Prostate gland (tissue), 2 donors: ENCODE measurements at places on chromosomes 5 and 9.

DNA sequence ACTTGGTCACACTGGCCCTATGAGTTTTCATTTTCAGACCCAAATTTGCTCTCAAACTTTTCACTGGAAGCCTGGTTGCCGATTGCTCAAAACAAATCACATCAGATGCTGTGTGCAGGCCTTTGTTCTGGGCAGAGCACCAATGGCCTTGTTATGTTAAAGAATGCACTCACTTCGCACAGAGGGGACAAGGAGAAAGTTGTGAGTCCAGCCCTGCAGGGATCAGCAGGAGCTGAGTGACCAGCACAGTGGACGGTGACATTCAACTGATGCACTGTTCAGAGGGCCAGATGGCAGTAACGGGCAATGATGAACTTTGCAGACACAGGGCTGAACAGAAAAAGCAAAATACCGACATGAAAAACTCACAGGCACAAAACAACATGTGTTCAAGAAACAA, 86.1 kb downstream of the BARX1 start:
- DNase-seq = no peak

- peak; percentile 38 for DNase-seq
These were observed 7.0 kb downstream of the SQSTM1 start for GRCh38 chr5:179827680-179828079.

DNA sequence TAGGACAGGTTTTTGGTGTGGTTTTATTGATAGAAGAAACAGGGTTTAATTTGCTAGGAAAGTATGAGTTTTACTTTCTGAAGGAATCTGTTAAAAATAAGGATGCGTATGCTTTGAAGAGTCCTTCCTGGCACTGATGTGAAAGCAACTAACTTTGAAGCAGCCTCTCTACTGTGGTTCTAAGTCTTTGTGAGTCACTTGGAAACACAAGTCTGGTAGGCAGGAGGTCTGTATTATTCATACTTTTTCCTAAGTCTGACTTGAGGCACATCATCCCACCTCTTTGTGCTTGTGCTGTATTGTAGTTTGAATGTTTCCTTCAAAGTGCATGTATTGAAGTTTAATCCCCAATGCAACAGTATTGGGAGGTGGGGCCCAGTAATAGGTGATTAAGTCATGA, 129.0 kb downstream of the TAF11L14 start:
- no peak for DNase-seq

- DNase-seq = no peak
These were observed 9.3 kb downstream of the WHRN start for GRCh38 chr9:114496011-114496410.

DNA sequence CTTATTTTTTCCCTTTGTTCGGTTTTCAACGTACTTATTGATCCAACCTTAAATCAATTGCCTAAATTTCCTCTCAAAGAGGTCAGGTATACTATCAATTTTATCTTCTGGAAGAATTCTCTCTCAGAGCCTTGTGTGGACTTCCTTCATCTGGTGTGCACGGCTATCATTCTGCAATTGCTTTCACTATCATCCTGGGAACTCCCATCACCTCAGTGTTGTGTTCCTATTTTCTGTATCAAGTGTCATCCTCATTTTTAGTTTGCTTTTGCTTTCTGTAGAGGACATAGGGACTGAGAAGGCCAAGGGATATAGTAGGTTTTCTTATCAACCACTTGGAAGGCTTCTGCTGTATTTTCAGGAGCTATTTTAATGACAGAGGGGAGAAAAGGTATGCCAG, 11.3 kb downstream of the STOM start:
- no peak for DNase-seq

- no peak for DNase-seq
These were observed 22.8 kb downstream of the FBXW5 start for GRCh38 chr9:136921718-136922117.

DNA sequence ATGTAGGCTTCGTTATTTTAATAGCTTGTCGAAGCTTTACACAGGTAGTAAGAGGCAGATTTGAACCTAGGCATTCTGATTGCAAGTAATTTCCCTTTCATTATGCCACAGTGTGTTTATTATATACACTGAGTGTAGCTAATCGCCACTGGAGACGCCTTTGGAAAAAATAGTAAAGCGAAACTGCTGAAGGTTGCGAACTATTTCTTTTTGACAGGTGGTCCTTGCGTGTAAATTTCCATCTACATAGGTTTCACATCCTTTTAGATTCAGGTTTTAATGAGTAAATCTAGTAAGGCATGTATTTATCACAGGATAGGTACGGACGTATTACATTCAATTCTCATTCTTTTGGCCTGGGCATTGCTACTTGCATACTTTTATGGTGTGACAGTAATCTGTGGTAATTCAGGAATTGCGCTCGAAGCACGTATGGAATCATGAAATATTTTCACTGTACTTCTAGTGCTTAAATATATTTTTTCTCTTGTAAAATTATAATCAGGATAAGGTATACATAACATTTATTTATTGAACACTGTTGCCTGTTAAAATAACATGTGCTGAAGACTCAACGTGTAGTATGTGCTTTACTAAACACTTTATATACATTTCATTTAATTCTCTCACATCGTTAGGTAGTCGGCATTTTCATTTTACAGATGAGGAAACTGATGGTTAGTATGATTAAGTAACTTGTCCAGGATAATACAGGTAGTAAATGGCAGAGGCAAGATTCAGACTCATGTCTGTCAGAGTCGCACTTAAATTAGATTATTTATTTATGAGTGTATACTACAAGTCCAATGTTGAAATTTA, 1.8 kb downstream of the MARCHF6 start:
- DNase-seq = no peak

GRCh38 chr5:144205141-144205551, 34.5 kb downstream of the KCTD16 start:
- no peak for DNase-seq

DNA sequence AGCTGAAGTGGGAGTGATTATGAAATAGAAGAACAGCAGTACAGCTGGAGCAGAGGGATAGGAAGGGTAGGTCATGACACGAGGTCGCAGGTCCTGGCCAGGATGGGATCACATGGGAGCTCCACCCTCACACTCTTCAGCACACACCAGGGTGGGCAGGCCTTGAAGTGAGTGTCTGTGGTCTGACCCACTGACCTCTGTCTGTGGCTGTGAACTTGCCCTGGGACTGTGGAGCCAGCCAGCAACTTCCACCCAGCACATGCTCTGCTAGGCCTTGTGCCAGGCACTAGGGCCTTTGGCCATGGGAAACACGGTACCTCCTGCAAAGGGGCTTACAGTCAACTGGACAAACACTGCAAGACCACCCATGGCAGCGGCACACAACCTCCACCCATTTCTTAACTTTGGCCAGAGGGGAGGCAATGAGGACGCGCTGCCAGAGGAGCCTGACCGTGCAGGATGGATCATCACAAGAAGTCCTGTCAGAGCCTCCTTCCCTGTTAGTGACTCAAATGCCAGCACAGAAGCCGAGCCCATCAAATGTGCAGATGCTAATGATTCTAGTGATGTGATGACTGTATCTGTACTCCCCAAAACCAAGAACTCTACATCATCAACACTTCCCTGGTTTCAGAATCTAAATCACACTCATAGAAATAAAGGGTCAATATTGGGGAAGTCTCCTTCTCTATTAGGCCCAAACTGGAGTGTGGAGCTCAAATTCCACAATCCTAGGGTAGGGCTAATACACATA, 113.6 kb downstream of the DPYSL3 start:
- DNase-seq = no peak

- no peak for DNase-seq
These were observed 16.2 kb downstream of the FNBP1 start for GRCh38 chr9:130026583-130027340.

DNA sequence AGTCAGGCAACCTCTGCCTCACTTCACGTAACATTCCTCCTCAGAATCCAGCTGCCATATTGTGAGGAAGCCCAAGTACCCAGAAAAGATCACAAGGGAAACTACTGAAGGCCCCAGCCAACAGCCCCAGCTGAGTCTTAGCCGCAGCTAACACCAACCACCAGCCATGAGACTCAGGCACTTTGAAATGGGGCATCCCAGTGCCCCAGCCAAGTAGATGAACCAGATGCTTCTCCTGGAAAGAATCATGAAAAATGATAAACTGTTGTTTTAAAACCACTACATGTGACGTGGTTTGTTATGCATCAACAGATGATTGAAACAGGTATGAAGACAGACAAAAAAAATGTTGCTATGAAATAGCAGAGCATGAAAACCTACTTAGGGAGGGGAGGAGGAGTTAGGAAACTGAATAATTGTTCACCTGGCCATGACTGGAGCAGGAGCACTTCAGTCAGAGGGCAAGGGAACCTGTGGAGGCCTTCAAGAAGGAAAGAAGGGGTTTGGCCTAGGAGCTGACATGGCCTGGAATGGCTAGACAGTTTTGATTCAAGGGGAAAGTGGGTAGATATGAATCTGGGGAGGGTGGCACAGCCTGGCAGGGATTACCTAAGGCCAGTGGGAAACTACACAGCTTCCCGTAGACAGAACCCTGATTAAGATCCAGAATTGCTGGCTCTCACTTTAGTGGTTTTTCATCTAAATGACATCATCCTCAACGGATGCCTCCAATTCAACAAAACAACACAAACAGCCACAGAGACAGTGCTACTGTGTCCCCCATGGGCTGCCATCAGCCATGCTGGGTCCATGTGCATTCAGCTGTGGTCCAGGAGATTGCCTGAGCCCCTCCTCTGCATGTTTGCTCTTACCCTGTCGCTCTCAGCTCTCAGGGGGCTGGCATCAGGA, 211.6 kb downstream of the SYK start:
- no peak for DNase-seq

GRCh38 chr5:165497707-165498106, 1992.3 kb downstream of the MAT2B start:
- no peak for DNase-seq

DNA sequence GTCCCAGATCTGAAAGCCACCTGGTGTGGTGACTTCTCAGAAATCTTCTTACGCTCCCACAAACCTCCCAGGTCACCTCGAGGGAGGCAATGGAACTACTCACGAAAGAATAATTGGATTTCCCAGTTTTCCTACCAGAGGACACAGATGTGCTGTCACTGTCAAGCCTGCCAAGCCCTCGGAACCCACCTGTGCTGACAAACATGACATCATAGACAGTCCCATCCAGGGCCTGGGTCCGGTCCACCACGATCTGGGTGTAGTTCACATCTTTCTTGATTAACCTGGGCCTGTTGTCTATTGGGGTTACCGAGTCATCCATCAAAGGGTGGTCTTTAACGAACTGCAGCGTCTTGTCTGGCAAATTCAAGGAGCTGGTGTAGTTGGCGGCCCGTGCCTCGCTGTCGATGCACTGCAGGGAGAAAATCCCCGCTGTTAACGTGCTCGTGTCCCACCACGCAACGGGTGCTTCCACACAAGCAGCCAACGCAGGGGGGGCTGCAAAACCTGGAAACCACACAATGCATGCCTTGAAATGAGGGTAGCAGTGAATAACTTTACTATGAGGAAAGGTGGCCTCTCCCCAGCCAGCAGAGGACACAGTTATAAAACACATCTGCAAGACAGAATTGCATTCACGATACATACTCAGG, 69.0 kb downstream of the SECISBP2 start:
- DNase-seq = no peak

DNA sequence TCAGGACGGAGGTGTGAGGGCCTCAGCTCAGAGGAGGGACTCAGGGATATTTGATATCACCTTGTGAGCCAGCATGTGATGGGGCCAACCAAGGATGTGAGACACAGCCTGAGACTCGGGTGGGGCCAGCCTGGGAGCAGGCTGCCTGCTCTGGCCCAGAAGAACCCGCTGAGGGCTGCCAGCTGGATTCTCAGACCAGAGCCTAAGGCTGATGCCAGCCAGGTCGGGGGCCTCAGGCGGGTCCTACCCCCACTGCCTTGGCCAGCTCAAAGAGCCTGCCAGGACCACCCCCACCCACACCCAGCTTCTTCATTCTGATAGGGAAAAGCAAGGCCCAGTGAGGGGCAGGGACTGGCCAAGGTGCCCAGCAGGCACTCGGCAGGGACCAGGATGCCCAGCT, 20.3 kb upstream of the DUSP1 start:
- no peak for DNase-seq

DNA sequence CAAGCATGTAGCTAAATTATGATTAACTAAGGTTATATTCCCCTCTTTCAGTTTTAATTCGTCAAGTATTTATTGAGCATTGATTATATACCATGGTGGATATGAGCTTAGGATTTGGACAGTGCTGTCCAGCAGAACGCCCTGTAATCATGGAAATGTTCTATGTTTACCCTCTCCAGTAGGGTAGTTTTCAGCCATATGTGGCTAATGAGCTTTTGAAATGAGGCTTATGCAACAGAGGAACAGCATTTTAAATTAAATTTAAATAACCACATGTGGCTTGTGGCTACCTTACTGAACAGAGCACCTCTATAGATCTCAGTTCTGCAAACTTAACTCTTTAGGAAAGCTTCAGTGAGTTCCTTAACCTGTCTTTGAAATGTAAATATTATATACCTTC, 59.1 kb downstream of the JMY start:
- DNase-seq = no peak

DNA sequence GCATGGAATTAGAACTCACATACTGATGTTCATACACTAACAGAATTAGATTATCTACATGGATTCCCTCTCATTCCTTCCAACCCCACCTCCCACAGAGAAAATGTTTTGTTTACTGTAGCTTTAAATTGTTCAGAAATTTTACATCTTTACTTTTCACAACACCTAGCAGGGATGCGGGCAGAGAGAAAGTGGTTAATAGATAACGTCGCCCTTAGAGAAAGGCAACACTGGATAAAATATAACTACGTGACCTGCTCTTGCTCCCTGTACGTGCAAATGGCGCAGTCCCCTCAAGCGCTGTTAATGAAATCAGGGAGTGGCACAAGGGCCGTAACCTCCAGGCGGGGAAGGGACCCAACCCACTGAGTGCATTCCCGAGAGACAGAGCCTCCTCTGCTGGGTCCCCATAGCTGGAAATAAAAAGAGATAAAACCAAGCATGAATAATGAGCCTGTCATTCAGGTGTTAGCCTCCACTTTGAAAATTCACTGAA, 125.3 kb upstream of the DAPK1 start:
- no peak for DNase-seq

DNA sequence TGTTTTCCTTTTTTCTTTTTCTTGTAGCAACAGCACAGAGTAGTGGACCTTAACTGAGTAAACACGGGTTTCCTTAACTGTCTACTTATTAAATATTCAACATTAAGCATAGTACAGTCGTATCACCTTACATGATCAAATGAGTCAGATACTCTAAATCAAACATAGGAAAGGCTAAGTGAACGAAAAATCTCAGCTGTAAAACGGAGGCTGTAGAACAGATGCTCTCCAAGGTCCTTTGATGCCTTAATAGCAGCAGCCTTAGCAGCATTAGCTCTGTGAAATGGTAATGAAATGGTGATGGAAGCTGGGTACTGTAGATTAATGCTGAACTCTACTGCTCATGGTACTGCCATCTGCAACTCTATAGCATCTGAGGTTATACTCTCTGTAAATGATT, 1433.3 kb upstream of the C9orf72 start:
- DNase-seq = no peak

DNA sequence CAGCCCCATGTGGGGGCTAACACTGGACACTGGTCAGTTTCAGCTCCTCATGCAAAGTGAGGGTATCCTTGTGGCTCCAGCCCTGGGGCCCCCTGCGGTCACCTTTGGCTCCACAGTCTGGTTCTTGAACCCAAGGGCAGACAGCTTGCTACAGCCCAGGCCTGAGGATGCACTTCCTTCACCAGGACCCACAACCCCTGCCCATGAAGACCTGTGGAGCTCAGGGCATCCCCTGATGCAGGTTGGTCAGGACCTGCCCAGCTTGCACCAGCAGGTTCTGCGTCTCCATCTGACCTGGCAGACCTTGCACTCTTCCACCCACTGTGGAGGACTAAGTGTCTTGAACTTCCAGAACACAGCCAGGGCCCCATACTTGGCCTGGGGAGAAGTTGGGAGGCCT, 3.7 kb upstream of the MRNIP start:
- no peak for DNase-seq
